ENCODE measurements at places on chromosomes 13 and 19. TPM values are rescaled to one million over a fixed set of nuclear protein-coding genes. Genes with fewer than 3 reads are reported as not detected.

The GIPC3 gene
- not detected for total RNA-seq

DNA sequence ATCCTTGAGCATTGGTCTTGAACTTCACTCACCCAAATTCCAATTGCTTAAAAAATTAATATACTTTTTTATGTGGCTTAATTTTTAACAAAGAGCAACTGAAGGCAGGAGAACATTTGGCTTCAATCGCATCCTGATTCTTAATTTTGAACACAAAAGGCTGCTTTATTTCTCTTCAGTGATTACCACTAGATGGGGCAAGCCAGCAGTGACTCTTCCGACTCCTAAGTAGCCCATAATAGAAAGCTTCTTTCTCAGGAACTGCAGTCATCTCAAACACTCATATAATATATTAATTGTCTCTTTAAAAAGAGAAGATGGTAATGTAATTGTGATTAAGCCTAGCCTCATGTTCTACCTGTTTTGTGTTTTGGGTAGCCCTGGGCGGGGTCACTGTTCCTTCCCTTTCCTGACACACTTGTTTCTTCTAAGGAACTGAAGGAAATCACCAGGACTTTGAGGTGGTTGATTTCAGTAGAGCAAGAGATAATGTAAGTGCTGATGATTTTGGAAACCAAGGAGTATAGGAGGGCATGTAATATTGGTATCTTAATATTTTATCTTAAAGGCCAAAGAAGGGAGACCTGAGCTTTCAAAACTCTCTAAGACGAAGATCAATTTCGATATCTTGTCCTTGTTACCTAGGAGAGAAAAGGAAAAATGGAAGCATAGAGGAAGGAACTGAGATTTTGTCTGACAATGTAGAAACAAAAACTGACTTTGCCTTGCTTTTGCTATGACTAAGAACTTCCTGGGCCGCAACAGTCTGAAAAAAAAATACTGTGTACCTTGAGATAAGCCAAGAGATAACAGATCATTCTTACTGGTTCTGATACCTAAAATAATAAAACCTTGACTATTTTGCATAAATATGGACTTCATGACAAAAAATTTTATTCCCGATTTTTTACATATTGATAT is 73.1 kb downstream of the TNFSF13B start:
- no peak for DNase-seq

- no peak for DNase-seq
Observed at GRCh38 chr13:111911121-111911720, 155.7 kb upstream of the SOX1 start.

GRCh38 chr13:33611121-33611805 is 206.7 kb upstream of the RFC3 start:
- peak; percentile 76 for DNase-seq

GRCh38 chr13:20441056-20441455 is 84.6 kb downstream of the CRYL1 start:
- no peak for DNase-seq
